T-helper 22 cell (primary cell): ENCODE measurements at places on chromosomes 16 and 17.

GRCh38 chr16:17204206-17204605, 266.6 kb downstream of the XYLT1 start:
- no peak for DNase-seq

GRCh38 chr17:38465391-38466345, 37.4 kb downstream of the ARHGAP23 start:
- DNase-seq: no peak

GRCh38 chr17:54898576-54898975, 2.1 kb upstream of the TOM1L1 start:
- DNase-seq: no peak

DNA sequence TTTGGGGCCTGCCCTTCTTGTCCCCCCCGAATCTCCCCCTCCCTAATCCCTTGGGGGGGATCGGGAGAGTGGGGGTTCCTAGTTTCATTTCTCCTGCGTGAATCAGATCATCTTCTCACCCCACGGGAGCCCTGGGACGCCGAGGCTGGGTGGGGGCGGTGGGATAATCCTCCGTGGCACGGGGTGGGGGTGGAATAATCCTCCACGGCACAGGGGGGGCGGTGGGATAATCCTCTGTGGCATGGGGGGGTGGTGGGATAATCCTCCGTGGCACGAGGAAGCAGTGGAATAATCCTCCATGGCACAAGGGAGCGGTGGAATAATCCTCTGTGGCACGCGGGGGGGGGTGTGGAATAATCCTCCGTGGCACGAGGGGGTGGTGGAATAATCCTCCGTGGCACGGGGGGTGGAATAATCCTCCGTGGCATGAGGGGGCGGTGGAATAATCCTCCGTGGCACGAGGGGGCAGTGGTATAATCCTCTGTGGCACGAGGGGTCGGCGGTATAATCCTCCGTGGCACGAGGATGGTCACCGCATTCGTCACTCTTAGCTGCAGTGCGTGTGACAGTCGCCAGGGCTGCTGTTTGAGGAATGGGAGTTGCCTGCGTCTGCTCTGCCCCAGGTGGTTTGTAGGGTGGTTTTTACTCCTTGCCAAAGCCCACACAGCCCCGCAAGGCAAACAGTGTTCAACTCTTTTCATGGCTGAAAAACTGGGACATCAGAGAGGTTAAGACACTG, 156.9 kb downstream of the LAT start:
- no peak for DNase-seq

- no peak for DNase-seq
Observed at GRCh38 chr16:10949424-10949970, 5.1 kb downstream of the CLEC16A start.

DNA sequence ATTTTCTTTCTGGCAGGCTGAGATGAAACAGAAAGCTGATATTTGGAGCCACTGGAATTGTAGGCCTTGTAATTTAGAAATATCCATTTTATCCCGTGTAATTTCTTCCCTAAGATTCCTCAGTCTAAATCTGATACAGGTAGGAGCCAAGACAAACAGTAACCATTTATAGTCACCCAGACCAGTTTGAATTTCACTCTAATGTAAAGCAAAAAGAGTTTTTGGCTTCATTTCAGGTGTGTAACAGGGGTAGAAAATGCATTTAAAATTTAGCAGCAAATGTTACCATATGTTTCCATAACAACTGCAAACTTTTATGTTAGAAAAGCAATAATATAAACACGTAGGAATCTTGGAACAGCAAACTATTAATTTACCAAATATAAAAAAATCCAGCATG, 249.4 kb downstream of the FTO start:
- no peak for DNase-seq

DNA sequence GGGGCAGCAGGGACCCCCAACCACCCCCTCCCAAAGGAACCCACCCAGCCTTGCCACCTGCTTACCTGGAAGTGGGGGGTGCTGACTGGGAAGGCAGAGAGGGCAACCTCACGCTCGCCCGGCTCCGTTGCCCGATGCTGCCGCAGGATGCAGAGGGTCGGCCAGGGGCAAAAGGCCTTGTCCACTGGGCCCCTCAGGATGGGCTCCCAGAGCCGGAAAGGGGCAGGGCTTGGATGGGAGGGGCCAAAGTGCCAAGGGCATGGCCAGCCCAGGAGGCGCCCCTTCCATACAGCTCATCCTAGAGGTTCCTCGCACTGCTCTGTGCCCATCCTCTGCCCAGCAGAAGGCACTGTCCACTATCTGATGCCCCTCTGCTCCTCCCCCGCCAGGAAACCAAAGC, 59.4 kb downstream of the SRCIN1 start:
- no peak for DNase-seq

GRCh38 chr17:7019839-7020519, 2.9 kb upstream of the BCL6B start:
- DNase-seq: no peak

GRCh38 chr17:61426482-61427304, 25.5 kb upstream of the TBX4 start:
- no peak for DNase-seq

- DNase-seq: no peak
Observed at GRCh38 chr16:89936034-89936433, 12.5 kb upstream of the DEF8 start.

DNA sequence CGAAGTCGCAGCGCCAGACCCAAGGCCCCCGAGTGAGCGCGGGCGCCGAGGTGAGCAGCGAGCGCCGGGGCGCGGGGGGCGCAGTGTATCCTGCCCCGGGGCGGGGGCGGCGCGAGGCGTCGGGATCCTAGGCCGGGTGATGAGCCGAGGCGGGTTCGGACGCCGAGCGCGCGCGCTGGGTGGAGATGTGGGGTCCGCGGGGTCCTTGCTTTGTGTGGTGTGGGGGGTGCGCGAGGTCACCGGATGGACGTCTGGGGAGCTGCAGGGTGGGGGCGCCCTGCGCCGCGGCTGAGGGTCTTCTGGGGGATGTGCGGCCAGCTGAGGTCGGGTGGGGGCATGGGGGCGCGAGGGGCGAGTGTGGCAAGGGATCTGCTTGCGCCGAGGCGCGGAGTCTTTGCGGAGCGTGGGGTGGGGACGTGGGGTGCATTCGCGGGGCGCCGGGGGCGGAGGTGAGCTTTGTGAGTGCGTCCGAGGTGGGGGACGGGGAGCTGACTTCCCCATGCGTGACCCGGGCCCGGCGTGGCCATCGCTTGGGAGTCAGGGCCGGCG, 560 bp downstream of the RAI1 start:
- no peak for DNase-seq

GRCh38 chr16:4647644-4647980, 23.0 kb downstream of the MGRN1 start:
- DNase-seq: no peak

GRCh38 chr17:82297714-82298537, 19.5 kb downstream of the CD7 start:
- DNase-seq: peak; percentile 96

GRCh38 chr16:68995011-68995504, 110.4 kb upstream of the HAS3 start:
- no peak for DNase-seq

- DNase-seq: no peak
Observed at GRCh38 chr16:56641166-56641565, 2.7 kb downstream of the MT1A start.

GRCh38 chr17:64036198-64036922, 15.9 kb upstream of the ICAM2 start:
- no peak for DNase-seq

GRCh38 chr16:12529582-12529981, 274.1 kb downstream of the CPPED1 start:
- DNase-seq: no peak

DNA sequence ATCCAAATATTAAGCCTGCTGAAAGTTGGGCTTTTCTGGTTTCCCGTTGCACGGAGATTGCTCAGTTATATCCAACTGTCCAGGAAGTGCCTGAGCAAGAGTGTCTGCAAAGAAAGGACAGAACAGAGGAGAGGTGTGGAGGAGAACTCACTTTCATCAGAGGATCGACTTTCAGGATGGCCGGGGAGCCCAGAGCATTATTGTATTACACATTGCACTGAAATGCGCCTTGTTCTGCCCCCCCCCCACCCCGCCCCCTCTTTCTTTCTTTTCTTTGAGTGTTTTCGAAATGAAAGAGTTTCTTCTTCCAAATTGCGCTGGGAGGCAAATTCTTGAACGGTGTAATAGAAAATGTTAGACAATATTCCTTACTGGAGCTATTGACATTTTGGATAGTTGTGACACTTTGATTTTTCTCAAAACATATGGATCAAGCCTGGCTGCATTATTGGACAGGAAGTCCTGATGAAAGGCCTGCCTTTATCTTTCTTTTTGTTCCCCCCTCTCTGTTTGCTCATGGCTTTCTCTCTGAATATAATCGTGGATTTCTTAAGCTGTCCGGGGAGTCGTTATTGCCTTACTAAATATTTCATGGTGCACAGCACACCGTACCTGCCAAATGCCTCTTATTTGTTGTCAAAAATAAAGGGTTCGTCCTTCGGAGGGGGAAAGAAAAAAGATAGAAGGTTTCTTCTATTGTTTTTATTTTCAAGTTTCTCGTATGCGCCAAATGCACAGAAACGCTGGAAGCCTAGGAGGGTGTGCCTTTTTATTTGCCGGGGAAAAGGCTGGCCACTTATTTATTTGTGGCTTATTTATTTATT, 110.8 kb downstream of the IRX3 start:
- DNase-seq: no peak

DNA sequence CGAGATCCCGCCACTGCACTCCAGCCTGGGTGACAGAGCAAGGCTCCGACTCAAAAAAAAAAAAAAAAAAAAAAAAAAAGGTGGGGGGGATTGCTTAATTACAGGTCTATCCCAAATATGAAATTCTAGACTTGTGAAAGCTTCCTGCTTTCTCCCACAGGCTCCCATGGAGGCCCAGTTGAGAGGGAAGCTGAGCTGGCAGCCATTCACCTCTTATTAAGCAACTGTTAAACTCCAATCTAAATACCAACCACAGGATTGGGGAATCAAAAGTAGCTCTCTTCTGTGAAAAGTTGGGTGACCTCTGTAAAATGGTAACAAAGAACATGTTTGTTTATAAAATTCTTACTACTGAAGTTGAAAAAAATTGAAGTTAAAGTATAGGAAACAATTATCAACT, 45.8 kb upstream of the STAC2 start:
- DNase-seq: no peak

- no peak for DNase-seq
Observed at GRCh38 chr16:69116256-69116875, 10.9 kb downstream of the HAS3 start.

DNA sequence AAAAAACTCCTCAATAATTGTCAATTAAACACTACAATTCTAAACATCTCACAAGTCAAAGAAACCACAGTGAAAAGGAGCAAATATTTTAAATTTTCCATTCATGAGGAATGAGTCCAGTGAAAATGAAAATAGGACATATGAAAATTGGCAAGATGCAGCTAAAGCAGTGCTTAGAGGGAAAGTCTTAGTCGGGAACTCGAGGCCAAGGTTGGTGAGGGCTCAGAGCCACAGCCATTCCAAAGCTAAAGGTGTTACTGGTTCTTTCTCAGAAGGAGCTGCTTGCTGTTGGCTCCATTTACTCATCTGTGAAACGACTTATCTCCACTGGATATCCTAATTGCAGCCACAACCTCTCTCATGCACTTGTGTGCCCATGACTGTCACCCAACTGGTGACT, 6.5 kb downstream of the SLC38A8 start:
- DNase-seq: no peak

DNA sequence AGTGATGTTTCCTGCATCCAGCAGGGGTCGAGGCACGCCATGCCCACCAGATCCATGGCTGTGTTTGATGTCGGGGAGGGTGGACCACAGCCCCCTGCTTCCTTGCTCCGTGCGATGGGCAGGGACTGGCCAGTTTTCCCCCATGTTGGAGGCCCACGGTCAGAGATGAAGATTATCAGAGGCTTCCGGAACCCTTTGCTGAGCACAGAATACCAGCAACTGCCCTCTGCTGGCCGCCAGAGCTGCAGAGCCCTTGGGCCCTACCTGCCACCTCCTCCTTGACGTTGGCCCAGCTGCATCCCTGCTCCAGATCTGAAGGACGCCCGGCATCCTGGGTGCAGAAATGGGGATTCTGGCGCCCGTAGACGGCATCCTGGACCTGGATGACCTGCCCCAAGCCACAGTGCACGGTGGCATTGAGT, 23.7 kb upstream of the BCO1 start:
- DNase-seq: no peak

DNA sequence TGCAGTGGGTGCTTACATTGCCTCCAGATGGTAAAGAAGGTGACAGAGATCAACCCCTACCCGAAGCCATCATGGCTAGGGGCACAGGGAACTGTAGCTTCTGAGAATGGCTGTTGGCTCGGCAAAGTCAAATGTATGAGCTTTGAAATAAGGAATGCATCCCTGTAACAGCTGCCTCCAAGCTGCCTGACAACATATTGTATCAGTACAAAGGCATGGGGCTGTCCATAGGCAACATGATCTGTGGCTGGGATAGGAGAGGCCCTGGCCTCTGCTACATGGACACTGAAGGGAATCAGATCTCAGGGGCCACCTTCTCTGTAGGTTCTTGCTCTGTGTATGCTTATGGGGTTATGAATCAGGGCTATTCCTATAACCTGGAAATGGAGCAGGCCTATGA, 119.2 kb upstream of the NETO2 start:
- DNase-seq: no peak

GRCh38 chr16:47392081-47392480, 68.8 kb downstream of the ITFG1 start:
- DNase-seq: no peak

- no peak for DNase-seq
Observed at GRCh38 chr16:21590796-21591195, 8.6 kb upstream of the METTL9 start.

- DNase-seq: no peak
Observed at GRCh38 chr17:46826116-46826515, 7.6 kb upstream of the WNT3 start.

GRCh38 chr16:89720551-89720812, 216 bp downstream of the VPS9D1 start:
- no peak for DNase-seq

GRCh38 chr17:64320613-64321553, 57.8 kb upstream of the TEX2 start:
- peak; percentile 8 for DNase-seq

- DNase-seq: peak; percentile 51
Observed at GRCh38 chr16:58025351-58026138, at the start of gene MMP15. Gene MMP15, plus strand, starts transcription at chr16:58025754. Its CDS starts 597 bp downstream, at chr16:58026351.

DNA sequence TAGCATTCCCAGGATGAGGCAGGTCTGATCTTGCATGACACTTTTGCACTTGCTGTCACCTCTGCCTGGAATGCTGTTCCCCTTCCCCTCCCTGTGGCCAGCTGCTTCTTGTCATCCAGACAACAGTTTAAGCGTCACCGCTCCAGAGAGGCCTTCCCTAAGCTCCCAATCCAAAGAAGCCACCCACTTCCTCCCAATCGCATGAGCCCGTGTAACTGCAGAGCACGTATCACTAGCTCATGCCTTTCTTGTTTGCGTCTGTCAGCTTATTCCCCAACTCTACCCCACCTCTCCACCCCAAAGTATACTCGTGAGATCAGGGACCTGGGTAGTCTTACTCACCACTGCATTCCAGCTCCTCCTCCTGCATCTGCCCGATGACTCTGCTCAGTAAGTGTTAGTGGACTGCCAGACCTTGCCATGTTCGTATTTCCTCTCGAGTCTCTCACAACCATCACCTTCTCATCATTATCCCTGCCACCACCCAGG, 92.8 kb downstream of the GAS7 start:
- DNase-seq: no peak
